Lung (tissue), 17 donors: ENCODE measurements at places on chromosomes 16 and 17. TPM values are rescaled to one million over a fixed set of nuclear protein-coding genes. Genes with fewer than 3 reads are reported as not detected.

- H3K36me3 ChIP-seq, result peaks cover 65% of the 10 kb centered on the region
- peak; percentile 51 for DNase-seq
- H3K4me3 ChIP-seq, result no peak overlapping the region
Observed at GRCh38 chr17:28916302-28916934, 13.5 kb upstream of the DHRS13 start.

DNA sequence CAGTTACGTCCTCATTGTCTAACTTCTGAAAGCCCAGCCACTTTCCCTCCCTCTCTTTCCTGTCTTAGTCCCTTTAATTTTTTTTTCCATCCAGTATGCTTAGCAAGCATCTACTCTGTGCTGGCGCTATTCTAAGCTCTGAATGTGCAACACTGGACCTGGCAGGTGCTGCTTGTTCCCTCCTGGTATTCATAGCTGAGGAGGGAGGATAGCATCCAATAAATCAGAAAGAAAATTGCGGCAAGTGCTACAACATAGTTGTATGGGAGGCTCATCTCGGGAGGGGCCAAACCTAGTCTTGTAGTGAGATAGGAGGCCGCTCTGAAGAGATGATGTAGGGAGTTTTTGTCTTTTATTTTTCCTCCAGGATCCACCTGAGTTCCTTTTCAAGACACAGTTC, 457.3 kb upstream of the HSBP1 start:
- H3K4me3 ChIP-seq, result no peak overlapping the region
- no peak overlapping the region for H3K27ac ChIP-seq
- no peaks in the 10 kb centered on the region for H3K4me1 ChIP-seq
- H3K36me3 ChIP-seq, result no peaks in the 10 kb centered on the region
- no peak for DNase-seq

- no peak overlapping the region for H3K4me3 ChIP-seq
- peak overlapping the region; percentile 51 for H3K27ac ChIP-seq
- H3K4me1 ChIP-seq, result peaks cover 4% of the 10 kb centered on the region
- no peaks in the 10 kb centered on the region for H3K27me3 ChIP-seq
- H3K36me3 ChIP-seq, result no peaks in the 10 kb centered on the region
Observed at GRCh38 chr16:79286646-79287423, 313.7 kb downstream of the MAF start.

DNA sequence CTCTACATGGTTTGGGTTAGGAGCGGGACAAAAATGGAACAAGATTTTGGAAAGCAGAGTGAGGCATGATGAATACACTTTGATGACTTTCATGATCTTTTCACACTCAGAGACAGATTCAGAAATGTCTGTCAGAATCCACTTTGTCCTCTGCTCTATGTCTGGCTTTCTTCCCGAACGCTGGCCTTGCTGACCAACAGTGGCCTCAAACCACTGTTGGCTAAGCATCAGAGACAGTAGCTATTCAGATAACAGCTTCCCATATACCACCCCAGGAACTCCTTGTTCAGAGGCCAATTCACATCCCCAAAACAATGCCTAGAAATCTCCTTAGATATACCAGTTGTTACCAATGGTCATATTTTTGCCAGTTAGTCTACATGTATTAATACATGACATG, 40.9 kb downstream of the FBXL20 start:
- no peak for DNase-seq
- peaks cover 5% of the 10 kb centered on the region for H3K4me1 ChIP-seq
- no peak overlapping the region for H3K27ac ChIP-seq

- H3K36me3 ChIP-seq, result no peaks in the 10 kb centered on the region
- peaks cover 64% of the 10 kb centered on the region for H3K27me3 ChIP-seq
- peaks cover 8% of the 10 kb centered on the region for H3K4me1 ChIP-seq
- DNase-seq, result no peak
- no peak overlapping the region for H3K4me3 ChIP-seq
Observed at GRCh38 chr17:47850373-47850691, 631 bp downstream of the SP6 start.

DNA sequence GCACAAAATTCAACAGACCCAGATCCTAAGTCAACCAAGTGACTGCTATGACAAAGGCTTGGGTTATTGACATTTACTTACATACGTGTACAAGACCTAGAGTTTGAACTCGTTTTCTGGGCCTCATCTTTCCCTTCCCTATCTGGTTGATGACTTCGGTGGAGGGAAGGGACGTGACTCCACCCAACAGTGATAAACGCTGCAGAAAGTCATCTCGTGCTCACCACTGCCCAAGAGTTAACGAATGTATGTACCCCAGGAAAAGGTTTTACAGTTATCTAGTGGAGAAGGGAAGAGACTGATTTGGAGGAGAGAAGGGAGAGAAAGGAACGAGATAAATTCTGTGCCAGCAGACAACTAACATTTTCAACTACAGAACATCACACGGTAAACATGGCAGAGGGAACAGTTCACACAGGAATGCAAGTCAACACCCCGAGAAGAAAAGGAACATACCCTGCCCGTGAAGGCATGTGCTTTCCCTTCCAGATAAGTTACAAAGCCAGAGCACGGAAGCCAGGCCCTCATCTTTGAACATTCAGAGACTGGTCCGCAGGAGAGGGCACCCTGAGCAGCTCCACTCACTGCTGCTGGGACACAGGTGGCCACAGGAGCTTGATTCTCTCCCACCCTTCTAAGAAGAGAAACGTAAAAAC, 13.9 kb upstream of the CYTH1 start:
- H3K27ac ChIP-seq, result no peak overlapping the region
- peaks cover 32% of the 10 kb centered on the region for H3K36me3 ChIP-seq
- no peaks in the 10 kb centered on the region for H3K27me3 ChIP-seq
- no peak overlapping the region for H3K4me3 ChIP-seq
- no peak for DNase-seq

ZNF629 gene
- 16.3 TPM for total RNA-seq

DCXR gene
- 41.6 TPM for total RNA-seq

PPM1D gene
- total RNA-seq, result 16.7 TPM

MFSD6L gene
- 0.68 TPM for total RNA-seq

NPIPB9 gene
- 2.8 TPM for total RNA-seq

DPEP3 gene
- 0.40 TPM for total RNA-seq
